ENCODE measurements at places on chromosomes 5 and 9.

DNA sequence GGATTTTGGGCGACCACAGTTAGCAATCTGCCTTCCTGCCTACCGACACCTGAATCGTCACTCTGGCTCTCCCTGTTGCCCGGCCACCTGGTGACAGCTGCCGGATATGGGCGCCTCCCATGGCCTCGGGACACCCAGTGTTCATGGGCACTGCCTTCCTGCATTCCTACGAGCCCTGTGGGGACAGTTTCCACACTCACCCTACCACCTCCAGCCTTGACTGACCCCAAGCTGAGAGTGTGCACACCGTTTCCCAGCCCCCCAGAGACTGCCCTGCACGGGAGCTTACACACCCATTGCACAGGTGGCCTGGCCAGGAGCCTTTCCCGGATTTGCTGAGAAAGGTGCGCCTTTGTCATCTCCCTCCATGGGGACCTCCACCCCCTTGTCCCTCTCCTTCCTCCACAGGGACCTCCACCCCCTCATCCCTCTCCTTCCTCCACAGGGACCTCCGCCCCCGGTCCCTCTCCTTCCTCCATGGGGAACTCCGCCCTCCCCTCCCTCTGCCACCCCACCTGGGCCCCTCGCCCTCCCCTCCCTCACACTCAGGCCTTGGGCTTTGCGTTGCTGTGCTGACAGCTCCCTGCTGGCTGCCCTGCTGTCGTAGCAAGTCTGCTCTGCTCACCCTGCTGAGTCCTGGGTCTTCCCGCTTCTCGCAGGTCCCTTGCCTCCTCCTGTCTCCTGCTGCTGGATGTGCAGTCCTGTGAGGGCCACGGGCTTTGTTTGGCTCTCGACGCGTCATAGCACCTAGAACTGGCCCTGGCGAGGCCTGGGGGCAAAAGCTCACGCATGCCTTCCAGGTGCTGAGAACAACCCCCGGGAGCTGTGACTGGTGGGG lies 48.4 kb downstream of the MRPL36 start:
- DNase-seq = no peak

DNA sequence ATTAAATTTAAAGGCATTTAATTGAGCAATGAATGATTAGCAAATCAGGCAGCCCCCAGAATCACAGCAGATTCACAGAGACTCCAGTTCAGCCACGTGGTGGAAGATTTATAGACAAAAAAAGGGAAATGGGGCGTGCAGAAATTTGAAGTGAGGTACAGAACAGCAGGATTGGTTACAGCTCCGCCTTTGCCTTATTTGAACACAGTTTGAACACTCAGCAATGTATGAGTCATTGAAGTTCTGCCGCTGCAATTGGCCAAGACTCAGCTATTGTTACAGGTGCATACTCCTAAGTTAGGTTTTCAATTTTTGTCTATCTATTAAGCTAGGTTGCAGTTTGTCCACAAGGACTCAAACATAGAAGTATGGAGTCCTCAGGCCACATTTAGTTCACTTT lies 157.7 kb upstream of the SLC12A2 start:
- no peak for DNase-seq

GRCh38 chr5:92560698-92561401 lies 1020.2 kb downstream of the NR2F1-AS1 start:
- DNase-seq = no peak

DNA sequence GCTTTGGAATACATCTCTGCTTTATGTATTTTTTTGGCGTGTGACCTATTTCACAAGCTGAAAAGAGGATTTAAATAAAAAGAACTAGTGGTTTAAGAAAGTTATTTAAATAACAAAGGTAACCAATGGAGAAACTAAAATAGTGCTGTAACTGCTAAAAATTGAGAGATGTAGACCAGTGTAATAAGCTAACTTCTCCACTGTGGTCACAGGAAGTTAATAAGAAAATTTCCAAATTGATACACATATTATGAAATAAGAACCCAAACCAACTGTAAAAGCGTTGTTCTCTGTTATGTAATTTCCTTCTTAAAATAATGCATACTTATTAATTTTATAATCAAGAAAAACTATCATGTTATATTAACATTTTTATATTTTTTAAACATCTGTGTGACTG lies 29.1 kb upstream of the ZFAND5 start:
- no peak for DNase-seq

GRCh38 chr9:92242260-92243136 lies 51.0 kb downstream of the IARS1 start:
- peak; percentile 1 for DNase-seq

DNA sequence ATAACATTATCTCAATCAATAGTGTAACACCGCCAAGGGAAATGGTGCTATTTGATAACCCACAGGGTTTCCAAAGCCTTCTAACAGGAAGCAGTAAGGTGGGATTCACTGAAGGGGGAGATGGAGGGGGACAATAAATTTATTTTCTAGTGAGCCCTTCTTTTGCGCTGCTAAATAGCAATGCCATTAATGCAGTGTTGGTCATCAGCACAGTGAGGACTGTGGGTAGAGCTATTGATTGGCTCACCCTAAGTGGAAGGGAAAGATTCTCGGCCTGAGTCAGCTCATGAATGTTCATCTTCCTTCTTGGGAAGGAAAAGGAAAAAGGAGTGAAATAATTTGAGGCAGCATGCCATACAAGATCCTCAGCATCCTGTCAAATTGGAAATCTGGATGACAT lies 25.4 kb downstream of the RGMB start:
- DNase-seq = no peak

- DNase-seq = no peak
Measured at GRCh38 chr9:76758476-76758875, 5.8 kb upstream of the PCA3 start.

DNA sequence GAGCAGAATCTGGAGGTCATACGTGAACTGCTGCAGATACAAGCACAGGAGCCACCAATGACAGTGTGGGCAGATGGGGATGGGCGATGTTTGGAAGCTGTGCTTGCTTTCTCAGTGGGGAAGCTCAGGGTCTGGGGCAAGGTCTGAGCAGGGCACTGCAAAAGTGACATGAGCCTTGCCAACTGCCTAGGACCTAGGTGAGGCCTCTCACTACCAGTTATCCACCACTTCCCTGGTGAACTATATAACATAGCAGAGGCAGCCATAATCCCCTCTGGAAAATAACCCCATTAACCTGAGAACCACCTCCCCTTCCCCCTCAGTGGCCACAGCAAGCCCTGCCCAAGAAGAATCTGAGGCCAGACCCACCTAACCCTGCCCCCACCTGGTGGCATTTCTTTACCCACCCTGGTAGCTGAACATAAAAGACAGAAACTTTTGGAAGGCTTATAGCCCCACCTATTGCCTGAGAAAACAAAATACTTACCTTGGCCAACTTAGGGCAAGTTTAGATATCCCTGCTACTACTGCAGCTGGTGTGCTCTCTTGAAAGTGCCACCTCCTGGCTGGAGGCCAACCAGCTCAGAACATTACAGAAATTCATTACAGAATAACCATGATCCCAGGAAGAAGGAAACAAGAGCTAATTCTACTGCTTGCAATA lies 18.8 kb upstream of the SPEF2 start:
- no peak for DNase-seq

DNA sequence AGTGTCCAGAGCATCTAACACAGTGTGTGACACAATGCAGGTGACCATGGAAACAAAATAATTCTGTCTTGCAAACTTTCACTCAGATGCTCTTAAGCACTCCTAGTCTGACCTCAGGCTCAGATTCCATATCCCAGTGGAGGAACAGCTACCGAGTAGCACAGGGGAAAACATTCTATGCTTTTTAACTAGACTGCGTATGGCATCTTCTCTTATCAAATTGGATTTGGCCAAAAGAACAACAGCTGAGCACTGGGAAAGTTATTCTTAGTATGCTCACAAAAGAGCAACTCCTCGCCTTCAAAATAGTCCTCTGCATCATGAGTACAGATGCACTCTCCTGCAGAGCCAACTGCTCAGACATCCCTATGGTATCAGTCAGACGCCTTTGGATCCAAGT lies 528.2 kb upstream of the DAP start:
- peak; percentile 28 for DNase-seq

- no peak for DNase-seq
Measured at GRCh38 chr9:34570809-34571480, 18.6 kb downstream of the CNTFR start.

- no peak for DNase-seq
Measured at GRCh38 chr9:23532282-23532681, 293.8 kb downstream of the ELAVL2 start.

- DNase-seq = no peak
Measured at GRCh38 chr9:70506159-70506558, 91.7 kb upstream of the KLF9 start.

DNA sequence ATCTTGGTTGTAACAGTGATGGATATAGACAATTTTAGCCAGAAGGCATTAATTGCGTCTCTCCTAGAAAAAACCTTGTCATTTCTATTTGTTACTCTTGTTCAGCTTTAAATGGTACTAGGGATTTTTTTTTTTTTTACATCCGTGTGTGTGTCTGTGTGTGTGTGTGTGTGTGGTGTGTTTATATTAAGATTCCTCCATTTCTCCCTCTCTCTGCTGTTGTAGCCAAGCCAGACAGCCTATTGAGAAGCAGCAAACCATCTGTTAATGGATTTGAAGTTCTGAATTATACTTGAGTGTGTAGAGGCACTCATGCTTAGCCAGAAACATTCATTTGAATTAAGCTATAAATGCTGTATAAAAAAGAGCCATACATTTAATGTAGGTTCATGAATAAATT lies 72.3 kb downstream of the SLF1 start:
- DNase-seq = peak; percentile 24

GRCh38 chr5:111857623-111858022 lies 100.6 kb upstream of the NREP start:
- no peak for DNase-seq

DNA sequence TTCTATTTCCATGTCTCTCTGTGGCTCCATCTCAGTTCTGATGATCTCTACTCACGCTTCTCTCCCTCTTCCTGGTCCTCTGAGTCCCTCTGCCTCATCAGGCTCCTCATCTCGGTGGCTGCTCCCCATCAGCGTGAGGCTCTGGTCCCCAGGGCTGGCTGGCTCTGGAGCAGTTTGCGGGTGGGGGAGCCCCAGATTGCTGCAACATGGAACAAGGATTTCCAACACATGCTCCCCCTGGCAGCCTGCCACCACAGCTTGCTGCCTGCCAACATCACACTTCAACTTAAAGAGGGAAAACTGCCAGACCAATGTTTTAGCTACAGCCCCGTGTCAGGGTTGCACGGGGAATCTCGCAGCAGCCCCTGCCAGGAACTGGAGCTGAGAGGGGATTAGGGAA lies 77.2 kb upstream of the NEK6 start:
- DNase-seq = peak; percentile 29

DNA sequence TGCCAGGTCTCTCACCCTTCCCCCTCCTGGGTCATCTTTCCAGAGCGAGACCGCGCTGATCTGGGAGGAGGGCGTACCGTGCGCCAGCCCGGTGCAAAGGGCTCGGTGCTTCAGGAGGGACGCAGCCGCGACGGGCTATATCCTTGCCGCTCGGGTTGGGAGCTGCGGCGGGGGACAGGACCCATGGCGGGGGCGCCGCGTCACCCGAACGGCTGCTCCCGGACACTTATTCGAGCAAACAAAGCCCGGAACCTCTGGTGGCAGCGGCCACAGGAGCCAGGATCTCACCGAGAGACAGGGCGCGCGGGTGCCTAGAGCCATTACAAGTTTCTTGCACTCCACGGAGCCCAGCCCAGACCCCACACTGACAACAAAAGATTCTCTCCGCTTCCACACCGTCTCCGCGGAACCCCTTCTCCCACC lies 1.3 kb downstream of the SEMA6A start:
- DNase-seq = peak; percentile 51

DNA sequence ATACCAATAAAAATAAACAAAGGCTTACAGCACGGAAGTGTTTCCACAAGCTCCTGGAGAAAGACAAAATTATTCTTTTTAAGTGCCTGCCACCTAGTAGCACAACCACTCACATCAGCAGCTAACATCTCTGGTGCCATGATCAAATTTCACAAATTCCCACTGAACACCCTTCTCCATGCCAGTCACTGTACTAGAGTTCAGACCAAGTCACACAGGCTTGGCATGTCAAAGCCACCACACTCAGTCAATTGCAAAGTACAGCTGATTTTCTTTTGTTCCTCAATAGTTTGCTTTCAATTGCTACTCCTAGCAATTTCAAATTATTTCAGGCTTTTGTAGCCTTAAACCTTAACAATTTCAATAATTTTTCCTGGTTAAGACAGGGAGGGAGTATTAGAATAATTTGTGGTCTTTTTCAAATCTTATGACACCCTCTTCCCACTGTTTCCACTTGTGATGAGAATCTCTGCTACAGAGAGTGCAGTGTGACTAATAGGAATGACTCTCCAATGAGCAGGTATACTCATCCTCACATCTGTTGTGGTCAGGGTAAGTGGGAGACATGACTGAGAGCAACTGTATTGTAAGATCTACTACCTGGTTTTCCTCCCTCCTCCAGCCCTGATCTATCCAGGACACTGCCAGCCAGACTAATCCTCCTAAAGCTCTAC lies 46.2 kb downstream of the RNF145 start:
- no peak for DNase-seq

- DNase-seq = no peak
Measured at GRCh38 chr5:44546286-44546685, 157.1 kb upstream of the FGF10 start.

DNA sequence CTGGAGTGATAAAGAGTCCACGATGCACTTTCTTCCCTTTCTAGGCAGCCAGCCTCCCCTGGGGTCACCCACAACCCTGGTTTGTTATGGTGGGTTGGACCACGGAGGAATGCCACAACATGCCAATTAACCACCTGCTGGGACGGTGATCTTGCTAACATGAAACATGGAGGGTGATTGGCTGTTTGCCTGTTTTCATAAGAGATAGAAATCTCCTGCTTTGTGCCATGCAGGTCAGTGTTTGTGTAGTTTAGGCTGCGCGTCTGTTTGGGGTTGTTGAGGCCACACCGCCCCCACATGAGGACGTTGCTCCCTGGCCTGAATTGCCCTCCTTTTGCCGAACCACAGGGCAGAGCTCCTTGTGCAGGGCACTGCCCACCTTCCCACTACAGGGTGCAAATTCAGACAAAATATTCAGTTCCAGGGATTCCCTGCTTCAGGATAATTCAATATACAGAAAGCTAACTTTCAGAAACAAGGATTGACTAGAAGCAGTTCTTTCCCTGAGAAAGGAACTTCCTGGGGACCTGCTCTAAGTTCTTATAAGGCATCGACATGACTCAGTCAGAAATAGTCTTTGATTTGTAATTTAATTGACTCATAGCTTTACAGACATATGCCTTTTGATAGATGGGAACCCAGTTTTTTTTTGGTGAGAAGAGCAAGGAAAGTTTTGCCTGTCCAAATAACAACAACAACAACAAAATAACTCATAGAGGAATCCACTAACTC lies 427.6 kb downstream of the GADD45G start:
- DNase-seq = no peak

Data from hippocampal formation (tissue), 2 donors.